RWPE1 (cell line): ENCODE measurements at places on chromosomes 16 and 17.

DNA sequence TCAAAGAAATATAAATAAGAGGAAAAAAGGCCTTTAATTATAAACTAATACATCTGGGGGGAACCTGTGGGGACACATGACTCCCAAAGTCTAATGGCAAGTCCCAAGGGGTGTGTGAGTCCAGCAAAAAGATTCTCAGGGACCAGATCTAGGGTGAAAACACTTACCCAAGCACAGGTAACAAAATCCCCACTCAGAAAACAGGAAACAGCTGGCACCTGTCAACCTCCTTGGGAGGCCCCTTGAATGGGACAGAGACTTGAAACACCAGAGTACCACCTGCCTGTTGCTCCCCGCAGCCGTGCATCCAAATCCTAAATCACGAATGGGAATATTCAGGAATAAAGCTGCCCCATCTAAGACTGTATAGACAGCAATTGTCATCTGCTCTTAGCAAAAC is 461.2 kb upstream of the CDH5 start:
- DNase-seq = no peak

GRCh38 chr16:50244140-50244503 is 22.2 kb upstream of the ADCY7 start:
- DNase-seq = no peak

- peak; percentile 96 for DNase-seq
These were observed 41.5 kb downstream of the TK2 start for GRCh38 chr16:66508248-66508913.

GRCh38 chr17:13222975-13223374 is 205.1 kb upstream of the ELAC2 start:
- no peak for DNase-seq

- DNase-seq = no peak
These were observed 718 bp downstream of the SAT2 start for GRCh38 chr17:7626956-7627249.

DNA sequence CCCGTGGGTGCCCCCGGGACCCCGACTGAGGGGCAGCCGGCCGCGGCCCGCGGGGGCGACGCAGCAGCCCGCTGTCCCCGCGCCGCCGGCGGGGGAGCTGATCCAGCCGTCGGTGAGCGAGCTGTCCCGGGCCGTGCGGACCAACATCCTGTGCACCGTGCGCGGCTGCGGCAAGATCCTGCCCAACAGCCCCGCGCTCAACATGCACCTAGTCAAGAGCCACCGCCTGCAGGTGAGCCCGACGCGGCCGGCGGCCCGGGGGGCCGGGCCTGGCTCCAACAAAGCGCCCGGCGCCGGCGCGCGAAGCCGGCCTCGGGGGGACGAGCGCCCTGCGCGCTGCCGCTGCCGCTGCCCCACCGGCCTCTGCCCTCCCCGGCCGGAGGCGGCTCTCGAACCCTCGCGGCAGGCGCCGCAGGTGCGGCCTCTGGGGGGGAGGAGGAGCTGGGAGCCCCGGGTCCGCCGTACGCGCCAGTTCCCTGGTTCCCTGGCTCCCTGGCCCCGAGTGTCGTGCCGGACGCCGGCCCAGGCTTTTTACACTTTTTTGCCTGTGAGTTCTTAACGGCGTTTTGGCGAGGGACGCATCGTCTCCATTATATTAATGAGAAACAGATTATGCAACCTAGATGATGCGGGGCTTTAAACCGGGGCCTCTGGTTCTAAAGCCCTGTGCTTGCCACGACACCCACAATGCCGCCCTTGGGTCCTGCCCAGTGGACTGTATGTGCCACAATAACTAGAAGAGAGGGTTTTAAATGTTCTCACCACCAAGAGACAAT is 521 bp downstream of the ATMIN start:
- peak; percentile 30 for DNase-seq

- DNase-seq = no peak
These were observed 152.9 kb downstream of the CBLN1 start for GRCh38 chr16:49128740-49129139.

DNA sequence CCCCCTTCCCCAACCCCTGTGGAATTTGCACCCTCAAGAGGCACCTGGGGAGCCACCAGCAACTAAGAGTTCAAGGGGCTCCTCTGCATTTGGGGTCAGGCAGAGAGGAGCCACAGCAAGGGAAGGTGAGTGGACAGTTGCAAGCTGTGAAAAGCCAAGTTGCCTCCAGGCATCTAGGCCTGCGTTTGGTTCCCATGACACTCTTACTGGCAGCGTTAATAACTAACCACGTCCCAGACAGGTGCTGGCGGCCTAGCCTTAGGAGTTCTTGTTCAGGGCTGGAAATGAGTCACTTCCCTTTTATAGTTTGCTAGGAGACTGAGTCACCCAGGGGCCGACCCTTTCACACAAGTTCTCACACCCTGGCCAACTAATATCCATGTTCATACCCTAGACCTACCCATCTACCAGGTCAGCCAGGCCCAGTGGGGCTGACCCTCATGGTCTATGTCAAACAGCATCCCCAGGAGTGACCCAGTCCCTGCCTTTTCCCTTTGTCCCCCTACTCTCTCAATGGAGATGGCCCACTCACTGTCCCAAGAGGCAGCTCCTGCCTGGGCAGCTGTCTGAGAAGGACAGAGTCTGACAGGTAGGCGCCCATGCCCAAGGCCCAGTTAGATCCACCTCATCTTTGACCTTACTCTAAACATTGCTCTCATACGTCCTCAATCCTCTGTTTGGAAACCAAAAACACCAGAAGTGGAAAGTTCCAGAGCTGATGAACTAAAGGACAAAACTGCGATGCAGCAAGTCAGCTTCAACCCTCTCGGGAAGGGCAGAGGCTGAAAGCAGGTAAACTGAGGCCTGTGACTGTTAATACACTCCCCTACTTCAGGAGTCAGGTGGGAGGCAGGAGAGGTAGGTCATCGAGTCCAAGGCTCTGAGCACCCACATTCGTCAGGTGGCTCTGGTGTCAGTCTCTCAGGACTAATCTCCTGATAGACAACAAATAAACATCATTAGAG is 300.6 kb downstream of the SOX9 start:
- peak; percentile 95 for DNase-seq

GRCh38 chr16:3664187-3664896 is 9.9 kb downstream of the DNASE1 start:
- DNase-seq = no peak

DNA sequence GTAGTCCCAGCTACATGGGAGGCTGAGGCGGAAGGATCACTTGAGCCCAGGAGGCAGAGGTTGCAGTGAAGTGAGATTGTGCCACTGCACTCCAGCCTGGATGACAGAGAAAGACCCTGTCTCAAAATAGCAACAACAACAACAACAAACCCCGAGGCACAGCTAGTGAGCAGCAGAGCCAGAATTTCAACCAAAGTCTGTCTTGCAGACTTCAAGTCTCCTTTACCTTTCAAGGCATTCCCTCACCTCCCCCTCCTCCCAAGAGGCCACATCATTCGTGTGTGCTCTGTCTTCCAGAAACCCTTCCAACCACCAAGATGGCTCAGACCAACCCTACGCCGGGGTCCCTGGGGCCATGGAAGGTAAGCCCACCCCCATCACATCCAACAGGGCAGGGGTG is 2.2 kb downstream of the CRYBA1 start:
- DNase-seq = no peak

GRCh38 chr16:87134628-87134995 is 182.6 kb downstream of the C16orf95 start:
- no peak for DNase-seq

DNA sequence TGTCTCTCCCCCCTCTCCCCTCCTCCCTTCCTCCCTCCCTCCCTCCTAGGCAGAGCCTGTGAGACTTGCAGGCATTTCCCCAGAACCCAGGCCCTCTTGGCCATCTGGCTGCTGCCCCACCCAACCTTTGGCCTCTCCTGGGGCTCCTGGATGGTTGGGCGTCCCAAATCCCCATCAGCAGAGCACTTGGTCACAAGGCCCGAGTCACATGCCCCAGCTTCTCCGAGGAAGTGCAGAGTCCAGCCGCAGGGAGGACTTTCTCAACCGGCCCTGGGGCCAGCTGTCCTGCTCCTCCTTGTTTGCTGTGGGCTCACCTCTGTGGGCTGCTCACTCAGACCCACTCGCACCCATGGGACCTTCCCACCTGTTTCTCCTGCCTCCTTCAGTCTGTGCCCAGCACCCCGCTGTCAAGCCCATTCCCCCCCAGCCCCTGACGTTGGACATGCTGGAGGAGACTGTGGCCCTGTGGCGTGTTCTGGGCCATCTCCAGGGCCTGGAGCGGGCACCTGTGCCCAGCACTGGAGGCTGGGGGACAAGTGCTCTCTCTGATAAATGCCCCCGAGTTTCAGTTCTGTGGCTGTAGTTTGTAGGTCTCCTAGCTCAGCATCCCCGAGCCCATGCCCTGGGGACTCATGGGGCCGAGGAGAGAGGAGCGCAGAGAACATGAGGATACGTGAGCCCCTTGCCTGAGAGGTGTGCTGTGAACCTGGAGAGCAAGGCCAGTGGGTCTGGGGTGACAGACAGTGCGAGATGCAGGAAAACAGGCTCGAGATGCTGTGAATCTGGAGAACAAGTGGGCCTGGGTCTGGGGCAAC is 42.3 kb upstream of the ZNF750 start:
- DNase-seq = no peak

GRCh38 chr17:82848022-82848592 is 8.3 kb upstream of the ZNF750 start:
- DNase-seq = peak; percentile 65

- no peak for DNase-seq
These were observed 40.8 kb downstream of the METRNL start for GRCh38 chr17:83119987-83120864.

DNA sequence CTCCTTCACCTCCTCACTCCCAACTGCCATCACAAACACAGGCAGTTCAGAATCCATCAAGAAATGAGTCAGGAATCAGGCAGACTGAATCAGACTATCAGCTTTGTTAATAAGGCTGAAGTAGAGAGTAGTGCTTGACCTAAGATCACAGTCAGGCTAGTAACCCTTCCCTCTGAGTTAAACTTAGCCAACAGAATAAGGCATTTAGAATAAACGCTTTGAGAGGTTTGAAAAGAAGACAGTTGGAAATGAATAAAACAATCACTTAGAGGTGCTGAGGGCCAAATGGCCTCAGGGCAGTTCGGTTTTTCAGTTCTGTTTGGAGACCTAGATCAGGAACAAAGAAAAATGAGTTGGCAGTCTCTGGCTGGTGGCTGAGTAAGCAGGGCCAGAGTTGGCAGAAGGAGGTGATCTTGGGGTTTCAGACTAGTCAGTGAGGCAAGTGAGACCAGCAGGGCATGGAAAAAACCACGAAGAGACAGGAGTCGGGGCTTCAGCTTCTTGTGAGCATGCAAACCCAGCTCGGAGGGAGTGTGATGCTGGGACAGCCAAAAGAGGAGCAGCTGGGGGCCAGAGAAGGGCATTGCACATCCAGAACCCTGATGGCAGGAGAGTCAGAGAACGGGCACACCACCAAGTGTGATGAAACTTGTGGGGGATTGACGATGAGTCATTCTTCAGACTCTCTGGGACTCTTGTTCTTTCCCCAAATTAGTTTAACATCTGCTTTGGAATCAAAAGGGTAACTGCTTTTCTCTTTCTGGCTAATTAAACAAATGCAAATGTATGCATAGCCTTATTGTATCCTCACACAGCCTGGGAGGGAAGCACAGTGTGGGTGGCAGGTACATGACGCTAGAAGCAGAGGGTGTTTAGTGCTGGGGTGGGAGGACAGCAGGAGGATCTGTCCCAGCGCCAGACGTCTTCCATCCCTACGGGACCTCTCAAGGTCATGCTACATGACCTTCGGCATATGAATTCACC is 54.8 kb downstream of the SPECC1 start:
- peak; percentile 75 for DNase-seq

DNA sequence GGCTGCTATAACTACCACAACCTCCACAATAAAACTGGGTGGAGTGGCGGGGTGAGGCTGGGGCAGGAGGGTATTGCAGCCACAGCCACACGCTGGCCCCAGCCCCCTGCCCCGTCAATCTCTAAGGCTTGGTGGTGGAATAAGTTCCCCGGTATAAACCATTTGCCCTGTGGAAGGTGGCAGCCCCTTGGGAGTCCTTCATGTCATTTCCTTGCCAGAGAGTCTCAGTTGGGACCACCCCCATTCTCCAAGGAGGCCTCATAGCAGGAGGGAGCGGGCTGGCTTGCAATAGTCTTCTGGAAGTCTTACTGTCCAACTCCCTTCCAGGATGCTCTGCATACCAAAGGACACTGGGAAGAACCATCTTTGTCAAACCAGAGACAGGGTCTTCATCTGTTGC is 19.4 kb downstream of the CD300A start:
- no peak for DNase-seq

DNA sequence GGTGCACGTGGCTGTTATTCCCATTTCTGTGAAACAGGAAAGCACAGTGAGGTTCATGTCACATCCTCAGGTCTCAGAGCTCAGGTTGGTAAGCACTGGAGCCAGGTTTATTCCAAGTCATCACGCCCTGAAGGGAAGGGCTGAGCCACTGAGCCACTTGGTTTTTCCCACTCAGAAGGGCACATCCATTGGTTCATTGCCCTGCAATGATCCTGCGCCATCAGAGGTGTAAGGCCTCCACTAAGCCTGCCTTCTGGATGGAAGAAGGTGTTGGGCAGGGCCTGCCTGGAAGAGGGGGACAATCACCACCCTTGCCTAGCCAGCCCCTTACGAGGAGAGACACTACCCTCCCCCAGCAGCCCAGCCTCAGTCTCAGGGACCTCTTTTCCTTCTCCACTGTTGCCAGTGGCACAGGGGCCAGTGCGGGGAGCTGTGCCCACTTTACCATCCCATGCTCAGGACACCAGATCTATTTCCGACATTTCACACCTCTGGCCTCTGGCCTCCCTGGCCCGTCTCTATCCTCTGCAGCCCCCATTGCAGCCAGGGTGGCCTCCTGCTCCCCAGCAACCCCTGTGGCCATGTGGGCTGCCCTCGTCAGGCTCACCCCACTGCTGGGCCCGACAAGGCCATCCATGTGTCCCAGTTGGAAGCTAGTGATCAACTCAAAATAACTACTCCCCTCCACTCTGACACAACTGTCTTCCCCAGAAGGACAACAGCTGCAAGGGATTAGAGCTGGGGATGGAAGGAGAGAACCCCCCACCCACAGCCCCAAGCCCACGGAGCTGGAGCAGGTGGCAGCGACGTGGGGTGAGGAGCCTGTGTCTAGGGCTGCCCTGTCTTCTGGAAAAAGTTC is 29.9 kb downstream of the CFAP20 start:
- DNase-seq = no peak

- no peak for DNase-seq
These were observed 41.4 kb upstream of the ANKFN1 start for GRCh38 chr17:56111706-56112485.

- peak; percentile 54 for DNase-seq
These were observed 31.0 kb downstream of the SOX9 start for GRCh38 chr17:72151565-72152386.

GRCh38 chr17:82648742-82649331 is 593 bp upstream of the WDR45B start:
- peak; percentile 67 for DNase-seq

GRCh38 chr16:9094011-9094846 is 2.8 kb downstream of the HAPSTR1 start:
- no peak for DNase-seq

DNA sequence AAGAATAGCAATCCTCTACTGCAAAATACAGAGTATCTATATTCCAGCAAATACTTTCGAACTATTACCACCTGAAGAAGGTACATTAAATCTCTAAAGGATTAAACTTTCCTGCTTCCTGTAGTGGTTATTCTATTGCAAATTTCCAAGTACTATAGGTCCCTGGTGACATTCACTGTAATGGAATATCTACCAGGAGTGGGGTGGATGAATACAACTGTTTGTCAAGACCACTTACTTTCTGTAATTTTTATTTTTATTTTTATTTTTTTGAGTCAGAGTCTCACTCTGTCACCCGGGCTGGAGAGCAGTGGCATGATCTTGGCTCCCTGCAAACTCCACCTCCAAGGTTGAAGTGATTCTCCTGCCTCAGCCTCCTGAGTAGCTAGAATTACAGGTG is 389.5 kb downstream of the TMEM114 start:
- no peak for DNase-seq
